ENCODE measurements at places on chromosomes 16 and 17. TPM values are rescaled to one million over a fixed set of nuclear protein-coding genes. Genes with fewer than 3 reads are reported as not detected.

- DNase-seq = no peak
Measured at GRCh38 chr16:28575446-28576109, 21.3 kb downstream of the SULT1A2 start.

GRCh38 chr17:33639103-33639880 is 346.2 kb upstream of the ASIC2 start:
- DNase-seq = no peak

GRCh38 chr16:52546291-52547003 is 496 bp downstream of the TOX3 start:
- DNase-seq = peak; percentile 1

- DNase-seq = no peak
Measured at GRCh38 chr16:82563401-82563800, 63.4 kb upstream of the CDH13 start.

DNA sequence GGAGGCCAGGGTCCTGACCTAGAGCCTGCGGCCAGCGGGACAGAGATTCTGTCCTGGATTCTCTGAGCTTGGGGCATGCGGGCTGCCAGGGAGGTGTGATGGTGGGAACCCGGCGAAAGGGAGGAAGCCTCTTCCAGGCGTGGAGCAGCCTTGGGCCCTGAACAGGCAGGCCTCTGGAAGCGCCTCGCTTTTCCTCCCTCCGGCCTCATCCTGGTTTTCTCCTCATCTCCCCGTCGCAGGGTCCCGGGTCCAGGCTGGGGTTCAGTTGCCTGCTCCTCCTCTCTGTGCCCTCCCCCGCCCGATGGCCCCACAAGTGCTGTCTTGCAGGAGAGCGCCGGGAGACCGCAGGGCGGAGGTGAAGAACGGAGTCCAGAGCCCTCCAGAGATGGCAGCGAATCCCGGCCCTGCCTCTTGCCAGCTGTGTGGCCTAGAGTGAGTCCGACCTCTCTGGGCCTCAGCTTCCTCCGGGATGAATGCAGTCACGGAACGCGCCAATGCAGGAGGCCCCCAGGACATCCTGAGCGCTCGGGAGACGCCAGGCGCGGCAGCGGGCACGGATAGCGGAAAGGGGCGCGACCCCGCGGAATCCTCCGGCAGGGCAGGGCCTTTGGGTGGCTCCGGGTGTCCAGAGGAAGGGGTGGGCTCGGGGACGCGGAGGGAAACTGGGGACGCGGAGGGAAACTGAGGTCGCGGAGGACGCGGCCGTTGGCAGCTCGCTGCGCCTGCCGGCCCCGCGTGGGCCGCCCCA is 553 bp upstream of the RAB11FIP4 start:
- peak; percentile 11 for DNase-seq

DNA sequence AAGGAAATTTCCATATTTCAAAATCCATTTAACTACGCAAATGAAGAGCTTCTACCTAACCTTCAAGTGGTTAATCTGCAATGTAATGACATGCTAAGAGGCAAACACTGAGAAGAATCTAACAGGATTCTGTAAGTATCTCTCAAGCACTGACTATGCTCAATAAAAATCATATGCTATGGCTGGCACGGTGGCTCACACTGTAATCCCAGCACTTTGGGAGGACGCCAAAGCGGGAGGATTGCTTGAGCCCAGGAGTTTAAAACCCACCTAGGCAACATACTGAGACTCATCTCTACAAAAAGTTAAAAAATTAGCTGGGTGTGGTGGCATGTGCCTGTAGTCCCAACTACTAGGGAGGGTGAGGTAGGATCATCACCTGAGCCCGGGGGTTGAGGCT is 32.7 kb downstream of the GNA13 start:
- DNase-seq = peak; percentile 16

- no peak for DNase-seq
Measured at GRCh38 chr16:58332997-58333700, 38.3 kb upstream of the PRSS54 start.

DNA sequence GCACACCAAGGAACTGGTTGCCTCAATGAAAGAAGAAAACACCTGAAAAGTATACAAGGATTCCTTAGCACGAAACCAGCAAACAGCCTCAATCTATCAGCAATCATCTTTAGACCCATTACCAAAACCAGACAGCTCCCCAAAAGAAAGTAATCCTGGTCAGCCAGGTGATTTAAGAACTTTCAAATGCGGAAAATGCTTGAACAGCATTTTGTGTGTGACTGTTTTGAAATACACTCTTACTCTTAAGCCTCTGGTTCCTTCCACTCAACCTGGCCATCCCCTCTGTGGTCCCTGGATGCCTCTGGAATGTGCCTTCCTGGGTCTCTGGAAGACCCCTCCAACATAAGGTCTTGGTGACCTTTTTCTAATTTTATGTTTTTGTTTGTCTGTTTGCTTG is 70.5 kb upstream of the NOG start:
- DNase-seq = no peak

- peak; percentile 77 for DNase-seq
Measured at GRCh38 chr17:19424934-19425868, 14.2 kb downstream of the RNF112 start.

DNA sequence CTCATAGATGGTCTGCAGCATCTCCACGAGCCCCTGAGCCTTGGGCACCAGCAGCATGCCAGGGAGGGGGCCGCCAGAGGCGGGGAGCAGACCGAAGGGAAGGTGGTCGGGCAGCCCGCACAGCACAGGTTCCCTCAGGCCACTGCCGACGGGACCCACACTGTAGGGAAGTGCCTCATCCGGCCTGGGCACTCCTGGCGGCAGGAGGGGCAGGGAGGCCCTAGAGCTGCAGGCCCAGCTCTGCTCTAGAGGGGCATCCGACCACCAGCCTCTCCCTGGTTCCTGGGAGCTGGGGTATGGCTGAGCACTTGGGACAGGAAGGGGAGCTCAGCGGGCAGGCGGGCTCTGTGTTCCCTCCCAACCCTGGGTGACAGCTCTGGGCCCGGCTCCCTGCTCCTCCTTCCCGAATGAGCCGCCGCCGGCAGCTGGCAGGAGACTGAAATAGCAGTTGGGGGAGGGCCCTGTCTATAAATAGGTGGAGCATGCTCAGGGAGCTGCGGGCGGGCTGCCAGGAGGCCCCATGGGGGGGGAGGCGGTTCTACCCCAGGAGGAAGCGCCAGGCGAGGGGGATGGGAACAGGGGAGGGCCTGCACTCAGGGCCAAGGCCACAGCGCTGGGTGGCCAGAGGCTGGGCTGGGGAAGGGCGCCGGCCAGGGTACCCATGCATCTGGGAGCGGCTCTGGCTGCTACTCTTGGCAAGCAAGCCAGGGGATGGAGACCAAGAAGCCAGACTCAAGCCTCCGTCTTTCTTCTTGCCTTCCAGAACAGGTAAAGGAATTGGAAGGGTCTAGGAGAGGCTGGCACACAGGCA is 12.4 kb downstream of the HDAC5 start:
- peak; percentile 95 for DNase-seq

GRCh38 chr17:78168903-78169793 is 767 bp downstream of the SYNGR2 start:
- DNase-seq = peak; percentile 66

- DNase-seq = no peak
Measured at GRCh38 chr17:51124640-51125503, 4.2 kb upstream of the SPAG9 start.

- DNase-seq = no peak
Measured at GRCh38 chr16:31504159-31504558, 4.0 kb downstream of the RUSF1 start.

- DNase-seq = no peak
Measured at GRCh38 chr17:64056269-64057005, 36.0 kb upstream of the ICAM2 start.

- no peak for DNase-seq
Measured at GRCh38 chr16:6777624-6778023, 555.0 kb upstream of the RBFOX1 start.

DNA sequence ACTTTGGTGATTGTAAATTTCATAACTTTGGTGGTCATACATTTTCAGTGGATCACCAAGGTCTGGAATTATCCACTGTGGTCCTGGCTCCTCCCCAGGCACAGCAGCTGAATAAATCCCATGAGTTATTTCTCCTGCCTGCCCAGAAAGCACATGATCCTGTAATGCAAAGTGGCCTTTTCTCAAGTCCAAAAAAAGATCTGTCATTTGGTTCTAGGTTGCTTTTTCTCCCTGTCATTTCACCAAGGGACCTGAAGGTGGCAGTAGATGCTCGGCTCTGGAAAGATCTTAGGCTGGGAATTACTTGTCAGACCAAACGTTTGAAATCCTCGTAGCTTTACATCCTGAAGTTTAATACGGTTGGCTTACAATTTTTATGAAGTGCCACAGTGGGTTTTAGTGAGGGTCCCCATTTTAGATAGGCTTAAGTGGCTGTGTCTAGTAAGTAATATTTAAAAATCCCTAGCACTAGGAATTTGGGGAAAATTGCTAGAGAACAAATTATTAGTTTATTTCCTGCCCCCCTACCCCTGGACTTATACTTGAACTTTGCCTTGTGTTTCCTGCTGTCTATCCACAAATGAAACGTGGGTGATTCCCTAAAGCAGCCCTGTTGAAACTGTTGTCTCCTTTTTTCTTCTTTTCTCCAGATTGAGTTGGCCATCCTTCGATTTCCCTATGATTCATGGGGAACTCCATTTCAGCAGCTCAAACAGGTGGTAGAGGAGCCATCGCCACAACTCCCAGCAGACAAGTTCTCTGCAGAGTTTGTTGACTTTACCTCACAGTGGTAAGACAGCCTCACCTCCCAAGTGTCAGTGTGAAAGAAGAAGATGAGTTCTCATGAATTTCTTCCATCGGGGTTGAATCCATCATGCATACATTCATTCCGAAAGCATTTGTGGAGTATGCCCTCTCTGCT is 111.7 kb downstream of the MAP2K6 start:
- peak; percentile 71 for DNase-seq

DNA sequence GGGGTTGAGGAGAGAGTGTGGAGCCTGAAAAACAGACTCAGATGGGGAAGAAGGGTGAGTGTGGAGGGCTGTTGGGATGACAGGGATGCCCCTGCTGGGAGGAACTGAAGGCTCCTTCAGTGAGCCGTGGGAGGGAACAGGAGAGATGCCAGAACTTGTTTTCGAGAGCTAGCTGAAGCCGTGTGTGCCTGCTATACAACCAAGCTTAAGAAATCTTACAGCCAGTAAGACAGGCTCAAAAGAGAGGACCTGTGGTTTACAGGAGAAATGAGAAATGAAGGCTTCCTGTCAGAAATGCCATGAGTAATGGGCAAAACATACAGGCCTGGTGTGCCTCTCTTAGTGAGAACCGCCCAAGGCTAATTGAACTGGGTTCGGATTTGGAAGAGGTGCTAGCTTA is 99.6 kb downstream of the SPACA3 start:
- no peak for DNase-seq

DNA sequence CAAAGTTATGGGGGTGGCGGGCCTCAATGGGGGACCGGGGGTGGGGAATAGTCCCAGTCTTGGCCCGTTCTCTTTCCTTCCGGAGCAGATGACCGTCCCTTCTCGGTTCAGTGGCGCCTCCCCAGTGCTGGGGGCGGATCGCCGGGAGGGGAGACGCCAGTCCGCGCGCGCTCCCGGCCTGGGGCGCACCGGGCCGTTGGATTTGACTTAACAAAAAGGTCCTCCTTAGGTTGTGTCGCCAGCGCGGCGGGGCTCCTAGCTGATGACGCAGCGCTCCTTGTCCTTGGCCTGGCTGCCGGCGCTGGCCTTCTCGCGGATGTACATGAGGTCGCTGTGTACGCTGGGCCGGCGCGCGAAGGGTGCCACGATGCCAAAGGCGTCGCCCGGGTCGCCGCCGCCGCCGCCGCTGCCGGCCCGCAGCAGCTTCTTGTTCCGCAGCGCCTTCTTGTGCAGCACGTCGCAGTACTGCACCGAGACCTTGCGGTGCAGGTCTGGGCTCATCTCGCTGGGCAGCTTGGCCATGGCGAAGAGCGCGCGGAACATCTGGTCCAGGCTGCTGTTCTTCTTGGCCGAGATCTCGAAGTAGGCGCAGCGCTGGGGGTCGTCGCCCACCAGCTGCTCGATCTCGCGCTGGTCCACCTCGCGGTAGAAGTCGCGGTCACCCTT is 1.2 kb downstream of the RASD1 start:
- peak; percentile 81 for DNase-seq

GRCh38 chr17:31458829-31459228 is 67.4 kb downstream of the RAB11FIP4 start:
- no peak for DNase-seq

DNA sequence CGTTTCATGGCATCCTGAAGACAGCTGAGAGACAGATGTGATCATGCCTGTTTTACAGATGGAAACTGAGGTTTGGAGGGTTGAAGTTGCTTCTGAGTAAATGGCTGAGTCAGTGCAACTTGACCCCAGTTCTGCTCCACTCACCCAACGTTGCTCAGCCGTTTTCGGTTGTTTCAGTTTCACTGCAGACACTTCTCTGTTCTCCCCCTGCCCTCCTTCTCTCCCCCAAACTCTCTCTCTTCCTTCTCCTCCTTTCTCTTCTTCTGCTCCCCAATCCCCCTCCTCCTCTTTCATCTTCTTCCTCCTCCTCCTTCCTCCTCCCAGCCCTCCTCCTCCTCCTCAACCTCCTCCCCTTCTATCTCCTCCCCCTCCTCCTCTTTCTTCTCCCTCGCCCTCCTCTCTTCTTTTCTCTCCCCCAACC is 9.4 kb upstream of the CEP20 start:
- peak; percentile 73 for DNase-seq

DNA sequence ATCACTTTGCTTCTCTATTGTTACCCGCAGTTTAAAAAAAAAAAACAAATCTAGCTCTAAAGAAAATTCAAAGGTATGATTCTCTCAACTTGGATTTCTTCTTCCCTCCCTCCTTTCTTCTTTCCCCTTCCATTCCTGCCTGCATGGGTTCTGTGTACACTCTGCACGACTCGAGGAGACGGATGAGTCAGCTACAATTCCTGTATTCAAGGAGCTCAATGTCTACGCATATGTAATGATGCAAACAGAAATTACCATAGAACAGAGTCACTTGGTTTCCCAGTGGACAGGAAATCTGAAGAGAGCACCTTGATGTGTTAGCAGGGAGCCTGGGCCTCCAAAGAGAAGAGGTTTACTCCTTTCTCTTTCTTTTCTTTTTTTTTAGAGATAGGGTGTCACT is 92.3 kb downstream of the VPS53 start:
- DNase-seq = peak; percentile 41

- peak; percentile 41 for DNase-seq
Measured at GRCh38 chr16:75027520-75028300, 28.9 kb downstream of the ZNRF1 start.

- no peak for DNase-seq
Measured at GRCh38 chr17:8818047-8818446, 18.9 kb upstream of the MFSD6L start.

DNA sequence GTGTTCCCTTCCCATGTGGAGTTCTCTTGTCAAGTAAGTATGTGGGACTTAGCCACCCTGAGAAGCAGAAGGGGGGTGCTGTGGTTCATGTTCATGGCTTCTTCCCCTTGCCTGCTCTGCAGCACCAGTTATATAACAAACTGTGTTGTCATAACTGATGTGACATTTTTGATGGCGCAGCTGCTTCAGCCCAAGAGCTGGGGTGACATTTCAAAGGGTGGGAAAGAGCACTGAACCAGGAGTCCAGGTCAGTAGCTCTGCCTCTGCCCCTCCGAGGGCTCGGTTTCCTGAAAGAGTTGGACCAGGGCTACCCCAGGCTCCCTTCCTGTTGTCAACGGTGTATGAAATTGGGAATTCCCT is 7.4 kb downstream of the GNAO1 start:
- no peak for DNase-seq

ZNF624 gene
- 3.1 TPM for total RNA-seq

TRPV2 gene
- 25.8 TPM for total RNA-seq

INCA1 gene
- total RNA-seq = 0.32 TPM

COX4I1 gene
- total RNA-seq = 310 TPM

ABCA6 gene
- 6.4 TPM for total RNA-seq

MMD gene
- 6.6 TPM for total RNA-seq

FGF11 gene
- total RNA-seq = not detected
